Astrocyte of the spinal cord (primary cell): ENCODE measurements at places on chromosomes 2 and 18.

DNA sequence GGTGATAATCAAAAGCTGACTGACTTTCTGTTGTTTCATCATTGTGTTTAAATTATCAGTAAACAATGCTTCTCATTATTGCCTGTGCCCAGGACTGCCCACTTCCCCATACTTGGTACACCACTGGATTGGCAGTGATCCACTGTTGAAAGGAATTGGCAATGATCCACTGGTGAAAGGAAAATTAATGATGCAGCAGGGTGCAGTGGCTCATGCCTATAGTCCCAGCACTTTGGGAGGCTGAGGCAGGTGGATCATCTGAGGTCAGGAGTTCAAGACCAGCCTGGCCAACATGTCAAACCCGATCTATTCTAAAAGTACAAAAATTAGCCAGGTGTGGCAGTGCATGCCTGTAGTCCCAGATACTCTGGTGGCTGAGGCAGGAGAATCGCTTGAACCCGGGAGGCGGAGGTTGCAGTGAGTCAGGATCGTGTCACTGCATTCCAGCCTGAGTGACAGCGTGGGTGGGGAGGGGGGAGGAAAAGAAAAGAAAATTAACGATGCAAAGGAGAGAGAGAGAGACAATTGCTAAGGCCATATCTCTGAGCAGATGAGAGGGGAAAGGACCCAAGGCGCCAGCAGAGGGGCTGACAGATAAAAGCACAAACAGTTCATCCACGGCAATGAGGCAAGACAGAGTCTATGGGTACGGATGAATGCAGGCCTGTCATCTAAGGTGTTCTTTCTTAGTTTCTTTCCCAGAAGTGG, 10.2 kb upstream of the GTF2A1L start:
- peak; percentile 19 for DNase-seq

DNA sequence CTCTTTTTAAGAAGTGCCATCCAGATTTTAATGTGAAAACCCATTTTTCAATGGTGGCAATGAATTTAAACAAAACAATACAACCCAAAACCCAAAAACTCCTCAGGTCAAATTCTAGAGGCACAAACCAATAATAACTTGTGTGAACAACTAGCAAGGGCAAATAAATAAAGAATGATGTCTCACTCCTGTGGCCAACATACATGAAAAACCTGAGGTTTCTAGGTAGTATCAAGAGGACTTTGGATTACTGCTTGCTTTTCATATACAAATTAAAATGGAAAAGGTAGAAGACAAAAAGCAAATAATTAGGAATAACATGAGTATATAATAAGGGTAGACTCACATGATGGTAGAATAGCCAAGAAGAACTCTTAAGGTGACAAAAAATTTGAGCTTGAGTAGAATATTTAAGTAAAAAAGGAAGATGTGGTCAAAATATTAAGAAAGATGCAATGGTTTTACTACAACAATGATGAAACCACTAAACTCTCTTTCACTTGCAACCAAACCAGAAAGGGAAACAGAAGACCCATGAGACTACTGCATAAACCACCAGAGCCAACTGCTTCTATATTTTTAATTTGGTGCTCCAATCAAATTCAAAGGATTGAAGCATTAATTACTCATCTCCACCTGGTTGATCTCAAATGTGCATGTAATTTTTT, 53.5 kb downstream of the DARS1 start:
- DNase-seq: no peak

DNA sequence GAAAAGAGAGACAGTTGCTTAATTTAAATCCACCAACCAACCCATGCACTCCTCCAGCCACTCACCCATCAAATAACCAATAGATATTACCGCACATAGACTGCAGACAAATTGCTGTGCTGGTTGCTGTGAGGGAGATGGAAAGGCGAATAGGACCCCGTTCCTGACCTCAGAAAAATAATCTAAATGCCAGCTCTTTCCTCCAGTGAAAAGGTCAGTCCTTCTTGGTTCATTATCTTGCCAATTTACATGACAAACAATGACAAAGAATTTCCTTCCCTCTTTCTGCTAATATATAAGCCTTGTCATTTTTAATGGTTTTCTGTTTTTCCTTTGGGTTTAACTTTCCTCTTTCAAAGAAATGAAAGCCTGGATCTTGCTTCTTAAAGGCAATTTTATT, 61.6 kb downstream of the MEP1B start:
- DNase-seq: no peak

- DNase-seq: no peak
Measured at GRCh38 chr2:135162377-135162776, 110.3 kb downstream of the RAB3GAP1 start.

GRCh38 chr2:7094231-7094741, 177.1 kb downstream of the RNF144A start:
- no peak for DNase-seq

DNA sequence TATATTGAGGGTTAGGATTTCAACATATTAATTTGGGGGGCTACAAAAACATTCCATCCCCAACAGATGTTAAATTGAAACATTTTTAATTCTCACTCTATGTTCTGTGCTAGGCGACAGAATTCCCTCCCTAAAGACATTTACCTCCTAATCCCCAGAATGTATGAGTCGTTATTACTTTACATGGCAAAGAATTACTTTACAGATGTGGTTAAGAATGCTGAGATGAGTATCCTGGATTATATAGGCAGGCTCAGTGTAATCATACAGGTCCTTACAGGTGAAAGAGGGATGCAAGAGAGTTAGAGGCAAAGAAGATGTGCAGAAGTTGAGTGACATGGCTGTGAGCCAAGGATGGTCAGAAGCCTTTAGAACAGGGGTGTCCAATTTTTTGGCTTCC, 974.1 kb upstream of the ACVR2A start:
- no peak for DNase-seq

- DNase-seq: no peak
Measured at GRCh38 chr2:144989579-144990270, 469.8 kb upstream of the ZEB2 start.

- no peak for DNase-seq
Measured at GRCh38 chr2:196224756-196225155, 53.4 kb upstream of the STK17B start.

DNA sequence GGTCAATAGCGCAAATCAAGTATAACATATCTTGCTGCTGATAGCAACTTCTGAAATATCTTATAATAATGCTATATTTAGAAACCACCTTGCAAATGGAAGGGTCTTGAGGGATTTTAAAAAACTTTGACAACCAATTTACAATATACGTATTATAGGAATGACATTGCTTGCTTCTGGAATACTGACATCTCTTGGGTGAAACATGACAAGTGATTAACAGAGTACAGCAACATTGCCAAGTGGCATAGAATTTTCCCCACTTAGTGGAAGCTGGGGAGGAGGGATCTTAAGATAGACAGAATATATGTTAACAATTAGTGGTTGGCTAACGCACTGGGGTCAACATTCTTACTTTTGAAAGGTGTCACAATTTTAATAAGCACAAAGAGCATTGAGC, 133.6 kb upstream of the TMEFF2 start:
- no peak for DNase-seq

DNA sequence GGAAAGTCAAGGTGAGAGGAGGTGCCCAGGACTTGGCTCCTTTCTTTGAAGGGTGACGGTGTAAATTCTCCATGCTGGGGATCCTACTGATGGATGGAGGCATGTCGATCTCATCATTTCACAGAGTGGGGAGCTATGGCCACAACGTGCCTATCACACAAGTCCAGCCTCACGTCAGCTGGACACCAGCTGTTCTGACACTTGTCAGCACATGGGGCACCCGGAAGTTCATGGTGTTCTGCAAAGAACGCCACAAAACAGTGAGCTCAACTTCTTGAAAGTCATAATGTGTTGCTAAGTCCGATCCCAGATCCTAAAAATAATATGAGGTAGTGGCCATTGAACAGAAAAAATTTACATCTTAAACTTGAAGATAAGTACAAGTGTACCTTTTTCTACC, 12.3 kb downstream of the PAX8 start:
- DNase-seq: no peak

GRCh38 chr2:141513853-141514252, 617.0 kb downstream of the LRP1B start:
- DNase-seq: no peak

DNA sequence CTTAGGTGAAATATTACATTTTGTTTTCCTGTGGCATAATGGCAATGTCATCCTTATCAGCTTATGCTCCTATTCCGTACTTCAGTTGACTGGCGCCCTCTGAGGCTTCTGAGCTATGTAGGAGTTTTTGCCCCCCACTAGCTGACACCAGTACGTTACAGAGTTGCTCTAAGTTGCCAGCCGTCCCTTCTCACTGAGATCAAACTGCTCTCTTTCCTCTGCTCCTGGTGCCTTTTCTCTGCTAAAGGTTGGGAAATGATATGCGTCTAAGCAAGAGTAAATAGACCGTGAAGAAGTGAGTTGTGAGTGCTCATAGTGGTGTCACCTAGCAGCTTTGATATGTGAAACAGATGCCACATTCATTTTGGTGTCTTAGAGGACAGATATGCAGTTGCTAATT, 99.2 kb downstream of the RAPGEF4 start:
- DNase-seq: no peak

GRCh38 chr2:177161741-177162460, 50.7 kb upstream of the HNRNPA3 start:
- peak; percentile 36 for DNase-seq

GRCh38 chr2:241879326-241879725, 9.8 kb downstream of the RTP5 start:
- DNase-seq: no peak

GRCh38 chr2:138485019-138485418, 16.6 kb upstream of the SPOPL start:
- DNase-seq: no peak

- DNase-seq: no peak
Measured at GRCh38 chr2:227772932-227773331, 27.2 kb downstream of the SCYGR8 start.

DNA sequence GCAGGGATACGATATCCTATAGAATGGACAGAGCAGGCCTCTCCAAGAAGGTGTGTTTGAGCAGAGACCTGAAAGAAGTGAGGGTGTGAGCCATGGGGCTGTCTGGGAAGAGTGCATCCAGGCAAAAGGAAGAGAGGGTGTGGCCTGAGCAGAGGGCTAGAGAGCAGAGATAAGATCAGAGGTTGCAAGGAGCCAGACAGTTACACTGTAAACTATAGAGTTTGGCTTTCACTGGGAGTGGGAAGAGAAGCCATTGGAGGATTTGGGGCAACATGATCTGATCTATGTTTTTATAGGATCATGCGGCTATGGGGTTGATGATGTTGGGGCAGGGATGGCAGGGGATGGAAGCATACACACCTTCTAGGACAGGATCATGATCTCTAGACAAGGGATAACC, 124.1 kb upstream of the MAP3K20 start:
- DNase-seq: no peak

- DNase-seq: no peak
Measured at GRCh38 chr2:79996709-79997108, 307.8 kb downstream of the LRRTM1 start.

DNA sequence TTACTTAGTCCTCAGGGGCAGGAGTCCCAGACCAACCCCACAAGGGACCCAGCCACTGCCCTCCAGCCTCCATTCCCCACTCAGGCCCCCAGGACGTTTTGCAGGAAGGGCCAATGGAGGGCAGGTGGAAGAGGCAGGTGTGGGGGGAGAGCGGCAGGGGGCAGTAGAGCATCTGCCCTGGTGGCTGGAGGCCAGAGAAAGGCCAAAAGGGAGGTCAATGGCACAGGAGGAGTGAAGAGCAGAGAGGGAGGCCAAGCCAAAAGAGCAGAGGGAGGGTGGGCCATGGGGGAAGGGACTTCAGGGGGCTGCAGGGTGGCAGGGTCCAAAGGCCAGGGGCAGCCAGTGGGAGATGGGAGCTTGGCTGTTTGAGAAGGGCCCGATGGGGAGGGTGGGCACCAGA, 17.3 kb upstream of the GPR55 start:
- no peak for DNase-seq

DNA sequence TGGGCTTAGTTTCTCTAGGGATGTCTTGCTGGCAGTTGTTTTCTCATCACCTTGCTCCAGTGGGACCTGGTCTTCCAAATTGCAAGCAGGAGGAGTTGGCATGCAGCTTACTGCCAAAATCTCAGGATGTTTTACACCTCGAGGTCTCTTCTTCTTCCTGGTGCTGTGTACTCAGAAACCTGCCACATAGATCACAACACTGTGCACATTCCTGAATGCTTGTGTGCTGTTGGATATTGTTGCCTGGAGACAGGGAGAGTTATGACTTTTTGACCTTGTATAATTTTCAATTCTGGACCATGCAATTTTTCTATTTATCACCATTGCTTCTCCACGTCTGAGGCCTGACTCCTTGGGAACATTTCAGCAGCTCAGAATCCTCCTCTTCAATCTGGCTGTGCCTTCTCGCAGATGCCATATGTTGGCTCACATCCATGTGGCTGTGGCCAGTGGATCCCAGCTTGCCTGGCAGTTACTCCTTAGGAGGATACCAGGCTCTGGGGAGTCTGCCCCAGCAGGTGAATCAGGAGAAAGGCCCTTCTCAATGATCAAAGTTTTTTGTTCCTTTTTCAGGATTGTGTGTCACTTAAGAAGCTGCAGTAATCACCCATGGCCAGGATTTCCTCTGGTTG, 489.3 kb downstream of the TSN start:
- no peak for DNase-seq

DNA sequence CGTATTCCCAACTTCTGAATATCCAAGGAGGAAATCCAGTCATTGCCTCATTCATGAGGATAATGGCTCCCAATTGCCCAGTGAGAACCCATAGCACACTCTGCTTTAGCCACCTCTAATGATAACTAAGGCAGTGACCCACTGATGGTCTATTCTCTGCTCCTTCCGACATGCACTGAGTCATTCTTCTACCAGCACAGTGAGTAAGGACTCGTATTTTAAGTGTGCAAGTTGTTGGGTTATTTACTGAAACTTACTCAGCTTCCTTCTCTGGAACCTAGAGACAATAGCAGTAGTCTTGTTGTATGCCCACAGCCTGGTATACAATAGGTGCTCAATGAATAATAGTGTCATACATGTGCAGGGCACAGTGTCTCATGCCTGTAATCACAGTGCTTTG, 81.1 kb upstream of the ZNF397 start:
- no peak for DNase-seq
